ENCODE measurements at places on chromosomes 12 and 14. TPM values are rescaled to one million over a fixed set of nuclear protein-coding genes. Genes with fewer than 3 reads are reported as not detected.

CCDC196 gene
- total RNA-seq = not detected

KRT85 gene
- total RNA-seq = not detected

HELB gene
- total RNA-seq = 2.7 TPM

LRFN5 gene
- total RNA-seq = 1.4 TPM

NINJ2 gene
- 2.7 TPM for total RNA-seq

TAS2R9 gene
- 0.18 TPM for total RNA-seq

TAS2R43 gene
- total RNA-seq = not detected

INHBC gene
- not detected for total RNA-seq

DDIT3 gene
- 14.0 TPM for total RNA-seq

ASIC1 gene
- 2.5 TPM for total RNA-seq

KRT75 gene
- not detected for total RNA-seq

Data from glomerular endothelial cell (primary cell).